ENCODE measurements at places on chromosomes 1 and 21. TPM values are rescaled to one million over a fixed set of nuclear protein-coding genes. Genes with fewer than 3 reads are reported as not detected.

HES5 gene
- total RNA-seq, result not detected

CR1L gene
- total RNA-seq, result not detected

CCDC27 gene
- total RNA-seq, result not detected

CYP4X1 gene
- total RNA-seq, result not detected

GRCh38 chr1:31095298-31095981 is 29.9 kb upstream of the PUM1 start:
- DNase-seq, result no peak

DNA sequence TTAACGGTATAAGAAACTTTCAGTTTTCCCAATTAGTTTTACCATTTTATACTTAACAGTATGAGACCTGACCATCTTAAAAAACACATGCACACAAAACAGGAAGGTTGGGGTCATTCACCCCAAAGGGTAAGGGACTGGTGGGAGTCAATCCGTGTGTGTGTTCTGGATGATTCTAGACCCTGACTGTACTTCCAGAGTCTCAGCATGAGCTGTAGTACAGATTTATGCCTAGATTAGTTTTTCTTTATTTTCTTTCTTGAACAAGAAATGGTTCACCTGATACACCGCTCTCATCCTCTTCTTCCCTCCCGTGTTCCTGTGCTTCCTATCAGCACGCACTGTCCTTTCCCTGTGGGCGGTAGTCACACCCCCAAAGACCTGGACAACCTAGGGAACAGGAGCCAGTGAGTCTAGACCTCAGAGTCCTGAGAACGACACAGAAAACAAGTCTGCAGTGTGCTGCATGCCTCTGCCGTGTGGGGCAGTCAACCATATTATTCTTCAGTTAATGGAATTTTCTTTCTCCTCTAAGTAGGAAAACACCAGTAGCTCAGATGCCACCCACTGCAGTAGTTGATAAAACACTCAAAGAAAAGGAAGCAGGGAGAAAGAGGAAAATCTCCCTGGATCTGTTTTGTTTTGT is 38.9 kb upstream of the MRPS6 start:
- DNase-seq, result no peak

DNA sequence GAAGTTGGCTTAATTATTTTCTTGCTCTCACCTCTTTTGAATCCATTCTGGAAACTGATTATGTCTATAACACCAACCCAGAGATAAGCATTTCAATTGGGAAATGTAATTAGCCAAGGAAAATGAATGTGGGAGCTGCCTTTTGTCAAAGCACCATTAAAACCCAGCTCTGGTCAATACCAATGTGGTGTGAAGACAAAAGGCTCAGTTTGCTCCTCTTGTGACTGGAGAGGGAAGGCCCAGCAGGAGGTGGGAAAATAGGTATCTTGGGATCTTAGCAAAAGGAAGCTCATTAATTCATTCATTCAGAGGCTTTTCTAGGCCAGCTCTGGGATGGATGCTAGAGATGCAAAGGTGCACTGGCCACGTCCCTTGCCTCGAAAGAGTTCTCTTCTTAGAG is 75.0 kb upstream of the SELENON start:
- DNase-seq, result no peak

- no peak for DNase-seq
These were observed 10.7 kb upstream of the ZP4 start for GRCh38 chr1:237901299-237901934.

DNA sequence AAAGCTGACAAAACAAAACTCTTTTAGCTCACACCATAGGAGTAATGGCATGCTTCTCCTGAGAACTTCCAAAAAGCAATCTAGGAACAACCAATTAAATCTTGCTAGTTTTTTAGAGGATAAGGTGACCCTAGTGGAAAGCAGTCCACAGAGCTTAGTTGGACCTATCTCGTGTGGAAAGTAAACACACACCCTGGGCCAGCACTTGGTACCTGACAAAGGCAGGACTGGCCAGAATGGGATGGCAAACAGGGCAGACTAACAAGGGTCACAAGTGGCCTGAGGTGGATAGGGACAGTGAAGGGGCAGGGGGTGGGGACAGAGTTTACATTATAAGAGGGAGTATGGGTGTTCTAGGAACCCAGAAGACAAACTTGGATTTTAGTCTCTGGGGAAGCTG is 22.0 kb downstream of the FMO4 start:
- no peak for DNase-seq

Measured in activated CD4-positive, alpha-beta T cell treated with anti-CD3 and anti-CD28 coated beads for 36 hours (primary cell).